ENCODE measurements at places on chromosomes 7 and 10. TPM values are rescaled to one million over a fixed set of nuclear protein-coding genes. Genes with fewer than 3 reads are reported as not detected.

The FAM237B gene
- total RNA-seq, result not detected

The KIF11 gene
- 62.1 TPM for total RNA-seq

The IQUB gene
- total RNA-seq, result 0.10 TPM

The LIPF gene
- total RNA-seq, result not detected

The SPDYE1 gene
- total RNA-seq, result not detected

The KCNMA1 gene
- total RNA-seq, result 0.38 TPM

The ZNF33A gene
- total RNA-seq, result 38.0 TPM

Measured in activated naive CD4-positive, alpha-beta T cell treated with anti-CD3 and anti-CD28 coated beads, Interleukin-2, amount 10 ng/mL, durations not matched to agents 5 hours and 36 hours (primary cell).